SW480 (cell line): ENCODE measurements at places on chromosomes 12 and 14.

- peak; percentile 37 for DNase-seq
These were observed at the start of gene FZD10 for GRCh38 chr12:130162267-130162666. Gene FZD10, plus strand, starts transcription at chr12:130162464. Its CDS starts 479 bp downstream, at chr12:130162943.

- no peak for DNase-seq
These were observed 3.2 kb upstream of the MMP19 start for GRCh38 chr12:55845785-55846496.

GRCh38 chr12:65460063-65460462, 181.6 kb downstream of the MSRB3 start:
- DNase-seq: no peak

DNA sequence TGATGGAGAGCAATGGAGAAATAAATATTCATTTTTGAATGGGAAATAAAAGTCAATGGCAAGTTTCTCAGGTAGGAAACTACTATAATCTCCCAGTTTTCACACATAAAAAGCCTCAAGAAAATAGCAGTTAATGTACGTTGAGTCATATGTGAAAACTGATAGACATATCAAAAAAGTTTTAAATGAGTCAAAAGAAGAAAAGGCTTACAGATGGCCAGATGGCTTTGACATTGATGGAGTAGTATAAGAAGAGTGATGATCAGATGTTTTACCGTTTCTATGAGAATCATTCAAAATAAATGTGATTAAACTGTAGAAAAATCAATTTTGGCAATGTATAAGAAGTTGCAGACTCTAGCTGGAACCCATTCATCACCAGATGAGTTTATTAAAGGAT, 97.8 kb downstream of the LLPH start:
- DNase-seq: no peak

DNA sequence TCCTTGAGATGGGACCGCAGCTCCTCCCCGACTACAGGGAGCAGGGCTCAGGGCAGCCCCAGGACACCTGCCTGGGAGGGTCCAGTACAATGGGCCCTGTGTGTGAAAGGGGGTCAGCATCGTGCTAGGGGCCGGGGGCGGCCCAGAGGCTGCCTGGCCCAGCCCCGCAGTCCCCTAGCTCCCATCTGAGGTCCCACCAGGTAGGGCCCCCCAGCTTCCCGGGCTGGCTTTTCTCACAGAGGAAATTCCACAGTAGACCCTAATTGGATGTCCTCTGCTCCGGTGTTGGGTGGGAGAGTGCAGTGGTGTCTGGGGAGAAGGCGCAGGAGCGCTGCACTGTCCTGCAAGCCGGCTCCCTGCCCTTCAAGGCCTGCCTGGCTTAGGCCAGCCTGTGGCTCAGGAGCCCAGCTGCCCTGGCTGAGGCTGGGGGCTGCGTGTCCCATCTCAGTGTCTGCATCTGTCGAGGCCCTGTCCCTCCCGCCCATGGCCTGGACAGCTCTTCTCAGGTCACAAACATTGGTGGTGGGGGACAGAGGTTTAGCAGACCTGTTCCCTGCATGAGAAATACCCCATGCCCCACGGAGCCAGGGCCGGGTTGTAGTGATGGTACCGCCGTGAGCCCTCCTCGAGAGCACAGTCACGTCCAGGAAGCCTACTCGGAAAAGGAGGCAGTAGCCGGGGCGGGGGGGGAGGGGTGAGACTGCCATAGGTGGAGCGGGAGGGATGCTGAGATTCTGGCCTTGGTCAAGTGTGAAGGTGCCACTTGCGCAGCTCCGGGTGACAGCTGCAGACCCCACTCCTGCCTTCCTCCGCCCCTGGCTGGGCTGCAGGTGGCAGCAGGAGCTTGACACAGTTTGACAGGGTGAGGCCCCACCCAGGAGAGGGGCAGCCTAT, 11.6 kb downstream of the HIP1R start:
- DNase-seq: no peak

- no peak for DNase-seq
These were observed 2.7 kb downstream of the PITPNM2 start for GRCh38 chr12:123148223-123148622.
